ENCODE measurements at places on chromosomes 3 and 15.

GRCh38 chr3:20646425-20646824 lies 460.4 kb upstream of the SGO1 start:
- DNase-seq, result no peak

DNA sequence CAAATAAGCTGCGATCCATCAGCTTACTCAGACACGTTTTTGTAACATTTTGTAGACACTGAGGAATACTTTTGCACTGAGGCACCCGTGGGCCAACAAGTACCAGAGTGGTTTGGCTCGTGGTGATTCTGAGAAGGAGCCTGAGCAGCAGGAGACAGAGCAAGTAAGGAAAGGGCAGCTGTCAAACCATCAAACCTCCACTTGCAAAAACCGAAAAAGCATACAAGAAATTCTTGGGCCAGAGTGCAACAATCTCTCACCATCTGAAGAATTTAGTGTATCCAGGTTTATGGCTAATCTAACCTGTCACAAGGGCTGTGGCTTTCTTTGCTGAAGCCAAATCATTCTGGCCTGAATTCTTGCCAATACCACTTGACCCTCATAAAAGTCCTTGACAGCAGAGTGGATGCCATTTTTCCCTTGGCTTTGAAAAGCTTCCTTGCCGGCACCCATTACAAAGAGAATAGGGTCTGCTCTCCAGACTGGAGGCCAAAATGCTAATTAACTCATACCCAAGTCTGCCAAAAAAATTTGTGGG lies 56.7 kb downstream of the MYO1E start:
- DNase-seq, result no peak

GRCh38 chr15:29857221-29857789 lies 35.0 kb upstream of the TJP1 start:
- no peak for DNase-seq

GRCh38 chr3:38793721-38794120 lies 22.3 kb downstream of the SCN10A start:
- DNase-seq, result no peak

GRCh38 chr15:66408254-66408653 lies 21.5 kb downstream of the MAP2K1 start:
- DNase-seq, result no peak

Measured in CD4-positive, alpha-beta T cell treated with Interleukin-17A for 4 hours (primary cell).